ENCODE measurements at places on chromosomes 5 and 9. TPM values are rescaled to one million over a fixed set of nuclear protein-coding genes. Genes with fewer than 3 reads are reported as not detected.

Gene TTC23L
- total RNA-seq = not detected

Gene MSANTD3
- total RNA-seq = 112 TPM

Gene KLHL3
- total RNA-seq = 1.2 TPM

Gene PLAC8L1
- total RNA-seq = not detected

Gene PCDHB3
- 0.47 TPM for total RNA-seq

Gene MIER3
- total RNA-seq = 7.2 TPM
